T47D (cell line): ENCODE measurements at places on chromosomes 4 and X.

GRCh38 chrX:19863857-19864223 lies 23.6 kb downstream of the SH3KBP1 start:
- no peak for DNase-seq

DNA sequence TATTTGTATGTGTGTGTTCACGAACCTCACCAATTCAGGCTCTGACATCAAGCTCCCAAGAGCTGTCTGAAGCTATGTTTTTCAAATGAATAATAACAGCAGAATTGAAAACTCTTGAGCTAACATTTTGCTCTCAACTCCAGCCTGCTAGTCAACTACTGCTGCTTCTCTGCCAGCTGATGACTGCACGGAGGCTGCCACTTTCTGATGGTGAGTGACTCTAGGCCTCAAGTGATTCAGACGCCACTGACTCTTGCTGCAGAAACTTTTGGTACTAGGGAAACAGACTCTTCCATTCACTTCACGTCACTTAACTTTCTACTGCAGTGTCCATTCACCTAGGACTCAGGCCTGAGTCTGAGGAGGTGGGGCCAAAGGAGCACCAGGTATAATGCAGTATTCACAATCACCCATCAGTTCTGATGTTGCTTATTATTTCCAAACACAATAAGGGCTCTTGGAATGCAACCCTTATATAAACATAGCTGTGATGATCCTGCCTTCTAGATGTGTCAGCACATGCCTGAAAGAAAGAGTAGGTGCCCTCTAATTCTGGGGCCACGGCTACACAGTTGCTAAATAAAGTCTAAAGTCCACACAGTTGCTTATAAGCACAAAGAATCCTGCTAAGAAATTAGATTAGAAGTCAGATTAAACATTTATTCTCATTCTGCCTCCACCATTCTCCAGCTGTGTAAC lies 16.0 kb downstream of the PRDM8 start:
- peak; percentile 4 for DNase-seq

DNA sequence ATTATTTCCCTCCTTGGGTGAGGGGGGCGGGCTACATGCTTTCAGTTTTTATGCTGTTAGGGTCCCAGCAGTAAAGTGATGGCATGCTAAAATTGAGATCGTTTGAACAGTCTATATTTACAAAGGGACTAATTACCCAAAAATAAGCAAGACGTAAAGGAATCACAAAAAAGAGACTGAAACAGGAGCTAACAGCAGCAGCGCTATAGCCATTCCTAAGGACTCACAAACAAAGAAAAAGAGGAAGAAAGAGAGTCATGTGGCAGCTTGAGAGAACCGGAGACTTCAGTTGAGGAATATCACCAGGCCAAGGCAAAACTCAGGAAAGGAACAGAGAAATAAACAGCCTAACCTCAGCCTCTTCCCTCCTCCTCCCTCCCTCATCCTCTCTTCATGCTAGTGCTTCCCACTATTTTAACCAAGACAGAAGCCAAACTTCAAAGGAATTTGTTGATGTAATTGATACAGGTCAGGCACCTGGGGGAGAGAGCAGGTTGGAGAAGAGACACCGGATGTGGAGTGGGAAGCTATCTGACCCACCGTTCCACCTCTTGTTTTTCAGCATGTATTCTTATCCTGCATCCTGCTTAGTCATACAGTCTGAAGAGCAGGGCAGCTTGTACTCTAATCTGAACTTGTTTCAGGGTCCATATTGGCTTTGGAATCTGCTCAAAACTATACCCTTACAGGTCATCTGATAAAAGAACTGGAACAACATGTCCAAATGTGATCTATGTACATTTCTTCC lies 383.7 kb downstream of the NAF1 start:
- DNase-seq = no peak

GRCh38 chrX:77793946-77794345 lies 7.9 kb upstream of the ATRX start:
- DNase-seq = no peak

DNA sequence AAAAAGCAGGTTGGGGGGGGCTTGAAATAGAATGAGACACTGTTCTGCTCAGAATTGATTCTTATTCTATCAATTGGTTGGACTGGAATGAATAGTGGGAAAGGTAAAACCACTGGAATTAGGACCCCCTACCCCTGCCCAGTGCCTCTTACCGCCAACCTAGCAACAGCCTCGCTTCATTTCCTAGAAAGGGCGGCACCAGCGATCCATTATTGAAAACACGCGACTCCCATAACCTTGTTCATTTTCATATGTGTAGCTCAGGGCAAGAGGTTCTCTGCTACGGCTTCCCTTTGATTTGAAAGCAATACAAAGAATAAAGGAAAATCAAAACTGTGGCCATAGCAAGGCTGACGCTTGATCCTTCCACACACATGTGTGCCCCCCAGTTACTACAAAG lies 33.7 kb downstream of the IDS start:
- DNase-seq = no peak

DNA sequence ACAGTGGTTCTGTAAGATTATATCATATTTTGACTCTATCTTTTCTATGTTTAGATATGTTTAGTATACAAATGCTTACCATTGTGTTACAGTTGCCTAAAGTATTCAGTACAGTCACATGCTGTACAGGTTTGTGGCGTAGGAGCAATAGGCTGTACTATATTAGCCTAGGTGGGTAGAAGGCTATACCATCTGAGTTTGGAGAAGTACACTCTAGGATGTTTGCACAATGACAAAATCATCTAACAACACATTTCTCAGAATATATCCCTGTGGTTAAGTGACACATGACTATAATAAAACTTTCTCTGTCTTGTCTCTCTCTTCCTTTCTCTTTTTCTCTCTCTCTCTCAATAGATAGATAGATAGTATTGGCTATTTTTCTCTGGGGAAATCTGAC lies 1053.1 kb downstream of the STIM2 start:
- no peak for DNase-seq

DNA sequence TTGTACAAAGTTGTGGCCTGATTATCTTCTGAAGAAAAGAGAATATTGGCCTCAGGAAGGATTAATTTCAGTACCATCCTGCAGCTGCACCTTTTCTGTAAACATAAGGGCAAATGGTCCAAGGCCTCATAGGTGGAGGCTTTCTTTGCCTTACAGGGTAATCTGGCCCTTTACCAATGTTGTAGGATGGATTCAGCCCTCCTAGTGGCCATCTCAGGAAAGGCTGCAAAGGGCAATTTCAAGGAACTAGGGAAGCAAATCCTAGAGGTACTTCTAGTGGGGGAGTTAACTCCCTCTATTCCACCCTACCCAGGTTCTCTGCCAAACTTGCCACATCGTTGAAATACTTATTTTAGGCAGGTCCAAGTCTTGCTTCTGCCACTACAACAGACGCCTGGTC lies 57.6 kb downstream of the UGT2B11 start:
- DNase-seq = no peak

DNA sequence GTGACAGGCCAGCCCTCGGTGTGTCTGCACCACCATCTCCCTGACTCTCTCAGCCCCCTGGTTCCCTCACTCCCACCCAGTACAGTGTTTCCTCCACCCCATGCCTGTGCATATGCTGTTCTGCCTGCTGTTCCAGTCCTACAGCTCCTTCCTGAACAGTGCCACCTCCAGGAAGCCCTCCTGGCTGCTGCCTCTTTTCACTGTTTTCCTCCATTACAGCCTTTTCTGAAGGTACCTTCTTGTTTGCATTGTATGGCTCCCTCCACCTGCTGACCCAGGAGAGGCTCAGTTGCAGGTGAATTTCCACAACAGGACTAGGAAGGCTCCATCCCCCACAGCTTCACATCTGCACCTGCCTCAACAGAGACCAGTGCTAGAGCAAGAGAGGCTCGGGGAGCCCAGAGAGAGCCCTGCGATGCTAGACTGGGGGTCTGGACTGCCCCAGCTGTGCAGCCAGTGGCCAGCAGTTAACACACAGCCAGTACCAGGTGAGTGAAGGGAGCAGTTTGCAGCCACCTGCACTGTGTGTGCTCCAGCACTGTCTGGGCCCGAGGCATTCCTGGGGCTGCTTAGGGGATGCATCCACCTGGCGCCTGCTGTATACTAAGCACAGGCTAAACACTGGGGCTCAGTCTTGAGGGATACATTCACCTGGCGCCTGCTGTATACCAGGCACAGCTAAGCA lies 92.0 kb downstream of the ADRA2C start:
- DNase-seq = no peak

- peak; percentile 43 for DNase-seq
These were observed 350.1 kb downstream of the GRXCR1 start for GRCh38 chr4:43242606-43243005.

DNA sequence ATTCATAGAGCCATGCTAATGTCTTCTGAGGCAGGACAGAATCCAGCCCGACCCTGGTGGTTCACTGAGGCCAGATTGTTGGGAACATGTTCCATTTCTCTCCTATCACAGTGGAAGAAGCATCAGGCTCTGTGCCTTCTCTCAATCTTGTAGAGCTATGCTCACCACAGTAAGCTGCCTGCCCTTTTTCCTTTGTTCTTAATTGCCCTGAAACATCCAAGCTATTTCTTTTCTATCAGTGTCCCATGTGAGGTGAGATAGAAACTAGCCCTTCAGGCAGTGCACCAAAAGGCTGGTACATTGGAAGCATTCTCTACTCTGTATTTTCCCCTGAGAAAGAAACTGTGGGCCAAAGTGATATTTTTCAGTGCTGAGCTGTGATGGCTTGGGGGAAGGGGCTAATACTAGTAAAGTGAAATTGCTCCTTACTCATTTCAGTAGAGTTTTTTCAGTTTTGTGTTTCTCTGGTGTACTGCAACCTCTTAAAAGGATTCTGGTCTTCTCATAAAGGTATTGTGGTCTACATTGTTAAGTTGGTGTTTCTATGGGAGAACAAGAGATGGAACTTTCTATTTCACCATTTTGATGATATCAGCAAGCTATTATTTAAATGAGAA lies 611.2 kb downstream of the RPA4 start:
- no peak for DNase-seq

- DNase-seq = no peak
These were observed 184.0 kb upstream of the NEIL3 start for GRCh38 chr4:177125656-177126055.
